ENCODE measurements at places on chromosomes 12 and 14.

DNA sequence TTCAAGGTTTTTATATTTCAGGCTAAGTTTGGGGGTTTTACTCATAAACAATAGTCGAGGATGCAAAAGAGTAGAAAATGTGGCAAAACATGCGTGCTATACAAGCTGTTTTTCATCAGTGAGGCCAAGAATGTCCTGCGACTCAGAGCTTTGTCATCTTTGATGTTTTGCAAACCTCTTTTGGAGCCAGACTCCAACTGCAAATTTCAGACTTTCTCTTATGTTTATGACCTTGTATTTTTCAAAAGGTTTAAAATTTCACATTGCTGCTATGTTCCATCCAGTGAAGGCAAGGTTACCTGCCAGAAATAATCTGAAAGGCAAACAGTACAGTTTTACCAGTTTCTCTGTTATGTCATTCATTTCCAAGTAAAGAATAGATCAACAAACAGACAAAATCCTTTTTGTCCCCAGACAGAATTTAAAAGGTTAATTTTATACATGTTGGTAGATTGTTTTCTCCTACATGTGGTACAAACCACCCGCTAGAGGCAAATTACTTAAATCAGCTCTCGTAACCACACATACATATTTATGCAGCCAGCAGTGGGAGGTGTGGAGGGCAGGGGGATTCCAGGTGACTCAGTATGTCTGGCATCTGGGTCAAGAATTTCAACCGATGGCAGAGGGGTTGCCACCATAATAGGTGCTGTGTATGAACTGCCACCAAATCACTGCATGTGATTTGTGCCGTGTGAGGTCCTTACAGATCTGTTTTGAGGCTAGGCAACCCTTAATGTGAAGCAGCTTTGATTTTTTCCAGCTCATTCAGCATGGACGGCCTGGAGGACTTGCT, 119.8 kb upstream of the CPM start:
- DNase-seq = peak; percentile 15

GRCh38 chr14:77474479-77475177, 16.7 kb downstream of the AHSA1 start:
- DNase-seq = no peak

DNA sequence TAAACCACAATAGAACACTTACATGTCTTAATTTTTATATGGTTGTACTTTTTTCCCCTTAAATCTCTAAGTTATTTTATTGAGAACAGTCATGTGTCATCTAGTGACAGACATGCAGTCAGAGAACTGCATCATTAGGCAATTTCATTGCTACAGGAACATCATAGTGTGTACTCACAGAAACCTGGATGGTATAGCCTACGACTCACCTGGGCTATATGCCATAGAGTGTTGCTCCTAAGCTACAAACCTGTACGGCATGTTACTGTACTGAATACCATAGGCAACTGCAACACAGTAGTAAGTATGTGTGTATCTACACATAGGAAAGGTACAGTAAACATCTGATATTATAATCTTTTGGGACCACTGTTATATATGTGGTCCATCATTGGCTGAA, 557.6 kb downstream of the PRKD1 start:
- no peak for DNase-seq

DNA sequence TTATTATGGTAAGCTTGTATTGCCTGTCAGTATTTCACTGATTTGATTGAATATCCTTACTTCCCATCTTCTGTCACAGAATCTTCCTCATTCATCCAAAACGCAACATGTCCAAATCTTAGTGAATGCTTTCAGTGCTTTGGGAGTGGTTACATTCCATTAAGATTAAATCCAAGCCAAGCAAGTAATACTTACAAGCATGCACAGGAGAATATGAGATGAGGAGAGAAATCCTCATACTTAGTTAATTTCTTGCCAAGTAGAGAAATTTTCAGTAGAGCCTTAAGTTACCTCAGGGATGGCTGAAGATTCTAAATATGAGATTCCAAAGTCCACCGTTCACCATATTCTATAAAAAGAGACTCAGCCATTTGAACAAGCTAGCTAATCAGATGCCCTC, 316.0 kb downstream of the RAD51B start:
- no peak for DNase-seq

DNA sequence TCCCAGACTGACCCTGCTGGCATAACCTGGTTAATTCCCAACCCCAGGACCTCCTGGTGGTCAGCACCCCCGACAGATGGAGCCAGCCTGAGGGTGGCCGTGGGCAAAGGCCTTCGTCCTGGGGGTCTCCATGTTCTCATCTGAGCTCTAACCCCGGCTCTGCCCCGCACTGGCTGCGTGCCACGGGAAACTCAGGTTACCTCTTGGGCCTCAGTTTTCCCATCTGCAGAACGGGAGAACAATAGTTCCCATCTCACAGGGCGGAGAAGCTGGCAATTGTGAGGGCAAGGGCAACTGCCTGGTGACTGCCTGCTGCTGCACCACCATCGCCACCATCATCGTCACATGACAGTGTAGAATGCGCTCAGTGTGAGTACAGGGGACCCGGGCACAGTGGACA, 77.9 kb downstream of the RFLNA start:
- no peak for DNase-seq

GRCh38 chr12:52090291-52090690, 10.8 kb downstream of the SMIM41 start:
- DNase-seq = no peak

GRCh38 chr14:59333235-59333634, 131.9 kb downstream of the GPR135 start:
- DNase-seq = no peak

- no peak for DNase-seq
Observed at GRCh38 chr12:100384559-100384935, 27.7 kb downstream of the SLC17A8 start.

- no peak for DNase-seq
Observed at GRCh38 chr14:51472881-51473280, 178.8 kb upstream of the FRMD6 start.

Measured in stimulated activated CD4-positive, alpha-beta T cell treated with anti-CD3 and anti-CD28 coated beads, TNF-alpha, amount 100 ng/mL, for 1 hour (primary cell).